ENCODE measurements at places on chromosomes 1 and 21. TPM values are rescaled to one million over a fixed set of nuclear protein-coding genes. Genes with fewer than 3 reads are reported as not detected.
A peak's percentile ranks its signal among the peaks of the same experiment; 100 is the strongest.

GRCh38 chr1:26336477-26337205, 17.3 kb downstream of the CRYBG2 start:
- H3K27ac ChIP-seq = no peak overlapping the region

DNA sequence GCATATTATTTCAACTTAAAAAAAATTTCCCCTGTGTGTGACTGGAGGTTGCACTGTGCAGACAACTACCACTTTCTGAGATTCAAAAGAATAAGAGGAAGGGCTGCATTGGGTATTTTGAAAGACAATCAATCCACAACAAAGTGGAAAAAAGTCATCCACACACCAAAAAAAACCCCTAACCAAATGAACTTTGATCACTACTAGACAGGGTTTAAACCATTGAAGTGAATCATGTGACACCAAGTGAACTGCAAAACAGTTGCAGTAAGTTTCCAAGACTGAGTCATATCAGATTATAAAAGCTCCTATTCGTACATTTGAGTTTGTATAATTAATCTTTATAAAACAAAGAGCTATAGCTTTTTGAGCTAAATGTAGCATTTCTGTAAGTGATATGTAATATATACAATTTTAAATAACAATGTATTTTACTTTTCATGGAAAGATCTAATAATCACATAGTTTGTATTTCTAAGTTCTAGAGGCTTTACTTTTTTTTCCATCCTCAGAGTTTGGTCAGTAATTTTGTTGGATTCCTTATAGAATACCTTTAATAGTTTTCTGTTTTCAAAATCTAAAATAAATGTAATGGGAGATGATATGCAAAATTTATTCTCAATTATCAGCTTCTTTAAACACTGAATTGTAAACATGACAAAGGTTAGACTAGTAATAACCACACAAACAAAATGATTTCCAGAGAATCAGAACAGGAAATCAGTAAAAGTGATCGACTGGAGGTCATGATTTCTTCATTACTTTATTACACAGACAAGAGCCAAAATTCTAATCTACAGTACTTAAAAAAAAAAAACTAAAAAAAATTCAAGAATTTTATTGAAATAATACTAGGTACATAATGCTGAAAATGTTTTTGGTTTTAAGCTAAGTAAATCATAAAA, 50.5 kb upstream of the GFI1 start:
- H3K27ac ChIP-seq = no peak overlapping the region
- no peaks in the 10 kb centered on the region for H3K4me1 ChIP-seq
- no peak overlapping the region for H3K4me3 ChIP-seq
- H3K36me3 ChIP-seq = peaks cover 10% of the 10 kb centered on the region

DNA sequence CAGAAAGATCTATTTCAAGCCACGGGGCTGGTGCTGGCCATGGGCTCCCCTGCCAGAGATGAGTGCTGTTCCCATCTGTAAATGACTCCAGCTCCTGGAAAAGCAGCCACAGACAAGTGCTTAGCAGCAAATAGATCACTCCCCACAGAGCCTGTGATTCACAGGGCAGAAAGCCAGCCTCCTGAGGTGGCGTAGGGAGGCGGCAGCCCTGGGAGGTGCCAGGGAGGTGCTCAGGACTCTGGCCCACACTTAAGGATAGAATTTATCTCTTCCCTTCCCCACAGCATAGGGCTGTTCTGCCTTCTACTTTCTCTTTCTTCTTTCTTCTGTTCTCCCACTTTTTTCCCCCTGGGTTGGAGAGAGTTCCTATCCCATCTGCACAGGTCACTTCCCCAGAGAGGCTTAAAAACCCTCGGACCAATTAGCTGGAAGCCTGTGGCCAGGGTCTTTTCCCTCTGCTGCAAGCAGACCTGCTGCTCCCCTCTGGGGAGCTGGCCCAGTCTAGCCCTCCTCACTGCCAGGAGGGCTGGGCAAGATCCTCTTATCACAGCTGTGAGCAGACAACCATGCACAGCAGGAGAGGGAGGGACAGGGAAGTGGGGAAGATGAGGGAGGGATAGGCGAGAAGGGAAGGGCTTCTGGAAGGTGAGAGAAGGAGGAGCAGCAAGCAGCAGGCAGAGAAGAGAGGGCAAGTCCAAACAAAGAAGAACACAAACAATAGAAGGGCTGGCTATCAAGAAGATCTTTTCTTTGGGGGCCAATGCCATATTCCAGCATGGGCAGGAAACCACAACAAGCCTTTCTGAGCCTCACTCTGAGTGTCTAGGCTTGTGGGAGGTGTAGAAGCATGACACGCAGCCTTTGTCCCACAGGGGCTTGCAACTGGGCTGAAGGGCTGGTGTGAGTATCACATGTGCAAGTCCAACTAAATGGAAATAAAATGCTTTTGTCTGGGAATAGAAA, 41.0 kb downstream of the KCND3 start:
- peaks cover 20% of the 10 kb centered on the region for H3K4me1 ChIP-seq
- no peak for DNase-seq
- peak overlapping the region; percentile 52 for H3K27ac ChIP-seq
- peaks cover 4% of the 10 kb centered on the region for H3K27me3 ChIP-seq

GRCh38 chr21:44761747-44762208, 39.8 kb downstream of the UBE2G2 start:
- no peaks in the 10 kb centered on the region for H3K4me1 ChIP-seq
- DNase-seq = no peak
- no peak overlapping the region for H3K27ac ChIP-seq

KDF1 gene
- total RNA-seq = not detected

Measured in neural crest cell (in vitro differentiated cells).